ENCODE measurements at places on chromosomes 12 and 14.

DNA sequence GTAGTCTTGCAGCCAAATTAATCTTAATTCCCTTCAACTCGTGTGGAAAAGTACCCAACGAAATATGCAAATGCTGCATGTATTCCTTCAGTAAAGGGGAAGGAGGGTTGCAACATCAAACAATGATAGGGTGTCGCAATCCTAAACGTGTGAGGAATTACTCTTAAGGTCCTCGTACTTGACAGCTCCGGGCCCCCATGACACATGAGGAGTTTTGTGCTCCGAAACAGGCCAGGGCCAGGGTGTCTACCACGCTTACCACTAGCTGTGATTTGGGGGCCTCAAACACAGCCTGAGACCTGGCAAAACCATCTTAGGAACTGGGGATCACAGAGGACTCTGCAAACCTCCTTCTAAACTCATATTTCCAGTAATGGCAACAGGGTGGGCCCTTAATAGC is 20.4 kb downstream of the FOS start:
- DNase-seq: no peak

DNA sequence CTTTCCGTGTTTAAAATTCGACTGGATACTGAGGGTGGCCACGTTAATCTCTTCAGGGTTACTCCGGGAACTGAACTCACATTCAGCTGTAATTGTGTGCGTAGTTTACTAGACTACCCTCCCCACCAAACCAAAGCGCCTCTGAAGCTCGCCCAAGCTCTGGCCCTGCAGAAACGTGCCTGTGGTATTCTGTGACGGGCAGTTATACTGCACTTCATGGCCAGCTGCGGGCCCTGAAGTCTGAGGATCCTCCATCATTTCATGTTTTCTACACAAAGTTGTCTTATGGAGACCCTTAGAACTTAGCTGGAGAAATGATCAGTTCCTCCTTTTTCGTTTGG is 688 bp downstream of the ZNF26 start:
- no peak for DNase-seq

GRCh38 chr12:127179176-127179575 is 1087.8 kb upstream of the TMEM132C start:
- no peak for DNase-seq

DNA sequence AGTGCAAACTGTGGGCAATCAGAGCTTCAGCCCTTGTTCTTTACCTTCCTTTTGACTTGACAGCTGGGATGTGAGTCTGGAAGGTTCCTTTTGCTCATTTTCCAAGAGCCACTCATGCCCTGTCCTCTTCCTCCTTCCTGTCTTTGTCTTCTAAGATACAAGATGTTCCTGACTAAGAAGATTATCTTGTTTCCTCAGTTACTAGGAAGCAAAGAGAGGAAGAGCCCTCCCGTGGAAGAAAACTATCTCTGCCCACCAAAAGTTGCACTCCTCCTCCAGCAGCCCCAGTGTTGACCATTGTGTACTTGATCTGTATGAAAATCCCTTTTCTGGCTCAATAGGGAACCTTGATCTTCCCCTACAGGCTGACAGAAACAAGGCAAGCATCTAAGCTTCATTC is 138.0 kb downstream of the C12orf75 start:
- DNase-seq: no peak

DNA sequence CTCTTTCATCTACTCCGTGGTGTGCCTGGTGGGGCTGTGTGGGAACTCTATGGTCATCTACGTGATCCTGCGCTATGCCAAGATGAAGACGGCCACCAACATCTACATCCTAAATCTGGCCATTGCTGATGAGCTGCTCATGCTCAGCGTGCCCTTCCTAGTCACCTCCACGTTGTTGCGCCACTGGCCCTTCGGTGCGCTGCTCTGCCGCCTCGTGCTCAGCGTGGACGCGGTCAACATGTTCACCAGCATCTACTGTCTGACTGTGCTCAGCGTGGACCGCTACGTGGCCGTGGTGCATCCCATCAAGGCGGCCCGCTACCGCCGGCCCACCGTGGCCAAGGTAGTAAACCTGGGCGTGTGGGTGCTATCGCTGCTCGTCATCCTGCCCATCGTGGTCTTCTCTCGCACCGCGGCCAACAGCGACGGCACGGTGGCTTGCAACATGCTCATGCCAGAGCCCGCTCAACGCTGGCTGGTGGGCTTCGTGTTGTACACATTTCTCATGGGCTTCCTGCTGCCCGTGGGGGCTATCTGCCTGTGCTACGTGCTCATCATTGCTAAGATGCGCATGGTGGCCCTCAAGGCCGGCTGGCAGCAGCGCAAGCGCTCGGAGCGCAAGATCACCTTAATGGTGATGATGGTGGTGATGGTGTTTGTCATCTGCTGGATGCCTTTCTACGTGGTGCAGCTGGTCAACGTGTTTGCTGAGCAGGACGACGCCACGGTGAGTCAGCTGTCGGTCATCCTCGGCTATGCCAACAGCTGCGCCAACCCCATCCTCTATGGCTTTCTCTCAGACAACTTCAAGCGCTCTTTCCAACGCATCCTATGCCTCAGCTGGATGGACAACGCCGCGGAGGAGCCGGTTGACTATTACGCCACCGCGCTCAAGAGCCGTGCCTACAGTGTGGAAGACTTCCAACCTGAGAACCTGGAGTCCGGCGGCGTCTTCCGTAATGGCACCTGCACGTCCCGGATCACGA is 2.2 kb downstream of the SSTR1 start:
- DNase-seq: no peak

DNA sequence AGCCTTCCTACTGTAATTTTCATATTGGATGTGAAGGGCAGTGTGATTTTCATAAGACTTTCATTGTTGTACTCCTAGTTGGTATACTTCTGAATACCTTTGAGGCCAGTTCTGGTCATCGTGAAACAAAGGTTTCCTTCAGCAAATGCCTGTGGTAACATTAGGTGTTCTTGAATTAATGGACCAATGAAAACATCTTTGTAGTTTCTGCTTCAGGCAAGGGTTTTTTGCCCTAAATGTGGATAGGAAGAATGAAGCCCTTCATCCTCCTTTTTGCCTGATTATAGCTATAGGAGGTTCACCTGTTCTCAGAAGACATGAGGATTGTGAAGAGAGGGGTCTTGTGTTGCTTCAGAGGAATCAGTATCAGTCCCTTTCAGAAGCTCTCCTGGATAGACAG is 60.7 kb downstream of the PTPN11 start:
- no peak for DNase-seq

GRCh38 chr12:128554546-128555304 is 269.0 kb downstream of the SLC15A4 start:
- DNase-seq: no peak

- peak; percentile 10 for DNase-seq
Observed at GRCh38 chr12:96034621-96035282, 635 bp downstream of the LTA4H start.

GRCh38 chr14:75018694-75019093 is 16.0 kb downstream of the EIF2B2 start:
- no peak for DNase-seq

- DNase-seq: no peak
Observed at GRCh38 chr14:38485026-38485425, 229.1 kb upstream of the CLEC14A start.

Data from NCI-H2081 (cell line).